HepG2 (cell line): ENCODE measurements at places on chromosomes 6 and 20. TPM values are rescaled to one million over a fixed set of nuclear protein-coding genes. Genes with fewer than 3 reads are reported as not detected.

Gene PLN
- polyA plus RNA-seq = not detected in 2 replicates

Gene ZBTB46
- polyA plus RNA-seq = 1.6 and 2.7 TPM in 2 replicates

- DNase-seq = no peak
Measured at GRCh38 chr20:14604143-14604542, 266.7 kb upstream of the FLRT3 start.

- DNase-seq = no peak
Measured at GRCh38 chr6:17250237-17250636, 30.9 kb upstream of the RBM24 start.
